ENCODE measurements at places on chromosomes 12 and 14.

DNA sequence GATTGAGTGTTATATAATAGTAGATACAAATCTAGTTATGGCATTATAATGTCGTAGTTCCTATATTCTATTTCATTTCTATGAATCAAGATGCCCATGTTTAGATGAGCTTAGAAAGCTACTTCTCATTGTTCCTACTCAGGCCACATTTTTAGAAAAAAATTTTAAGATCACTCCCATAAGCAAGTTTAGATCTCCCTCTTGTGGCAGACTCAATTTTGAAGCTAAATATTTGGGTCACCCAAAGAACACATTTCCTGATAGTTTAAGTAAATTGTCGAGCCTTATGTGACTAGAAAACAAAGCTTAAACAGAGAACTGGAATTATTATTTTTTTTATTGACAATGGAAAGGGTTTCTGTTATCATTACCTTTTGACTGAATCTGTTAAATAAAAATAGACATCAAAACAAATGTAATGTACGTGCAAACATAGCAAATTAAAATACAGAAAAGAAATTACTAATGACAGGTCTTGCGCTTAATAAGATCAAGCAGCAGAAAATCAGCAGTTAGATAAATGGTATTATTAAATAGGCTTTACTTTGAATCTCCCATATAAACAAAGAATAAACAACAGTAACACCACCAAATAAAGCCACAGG, 180.2 kb downstream of the ACSS3 start:
- DNase-seq, result no peak

DNA sequence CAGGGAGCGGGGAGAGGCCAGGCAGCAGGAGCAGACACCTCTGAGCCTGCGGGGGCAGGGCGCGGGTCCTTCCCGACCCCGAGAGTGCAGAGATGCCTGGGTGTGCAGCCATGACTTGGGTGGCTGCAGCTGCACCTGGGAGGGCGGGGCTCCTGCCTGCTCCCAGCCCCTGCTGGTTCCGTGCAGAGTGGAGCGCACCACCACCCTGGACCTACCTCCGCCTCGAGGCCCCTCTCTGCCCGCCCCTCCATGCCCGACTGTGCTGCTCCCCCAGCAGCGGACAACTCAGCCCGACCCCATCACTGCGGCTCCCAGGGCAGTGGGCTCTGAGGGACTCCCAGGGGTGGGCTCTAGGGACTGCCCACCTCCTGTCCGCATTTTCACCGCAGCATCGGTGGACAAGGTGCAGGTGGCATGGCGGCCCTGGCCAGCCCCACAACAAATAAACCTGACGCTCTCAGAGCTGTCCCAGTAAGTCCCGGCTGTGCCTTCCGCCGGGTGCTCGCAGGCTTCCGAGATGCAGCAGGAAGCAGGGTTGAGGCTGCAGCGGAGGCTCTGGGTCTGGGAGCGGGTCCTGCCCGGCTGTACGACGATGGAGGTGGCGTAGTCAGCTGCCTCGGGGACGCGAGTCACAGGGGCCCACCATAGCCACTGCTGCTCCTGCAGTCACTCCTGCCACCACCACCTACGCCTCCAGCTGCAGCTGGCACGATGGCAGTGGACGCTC, 392.0 kb upstream of the CCDC196 start:
- no peak for DNase-seq

DNA sequence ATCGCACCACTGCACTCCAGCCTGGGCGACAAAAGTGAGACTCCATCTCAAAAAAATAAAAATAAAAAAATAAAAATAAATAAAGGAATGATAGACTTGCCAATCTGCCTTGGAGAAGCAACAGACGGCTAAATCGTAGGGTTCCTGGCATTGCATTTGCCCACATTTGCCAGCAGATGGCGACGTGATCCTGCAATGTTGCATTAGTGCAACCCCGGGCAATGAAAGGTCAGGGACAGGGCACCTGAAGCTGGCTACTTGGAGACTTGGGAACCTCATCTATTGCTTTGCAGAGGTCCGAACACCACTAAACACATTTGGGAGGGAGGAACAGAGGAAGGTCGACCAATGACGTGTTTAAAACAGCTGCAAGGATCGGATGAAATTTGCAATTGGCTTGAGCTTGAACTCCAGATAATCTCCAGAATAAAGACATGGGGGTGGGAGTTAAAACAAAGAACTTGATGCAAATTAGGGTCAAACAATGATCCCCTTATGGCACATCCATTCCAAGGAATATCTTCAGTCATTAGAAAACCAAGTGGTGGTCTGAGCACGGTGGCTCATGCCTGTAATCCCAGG, 34.6 kb downstream of the SPRING1 start:
- peak; percentile 68 for DNase-seq

- DNase-seq, result no peak
Observed at GRCh38 chr14:102218688-102219087, 79.0 kb downstream of the WDR20 start.

DNA sequence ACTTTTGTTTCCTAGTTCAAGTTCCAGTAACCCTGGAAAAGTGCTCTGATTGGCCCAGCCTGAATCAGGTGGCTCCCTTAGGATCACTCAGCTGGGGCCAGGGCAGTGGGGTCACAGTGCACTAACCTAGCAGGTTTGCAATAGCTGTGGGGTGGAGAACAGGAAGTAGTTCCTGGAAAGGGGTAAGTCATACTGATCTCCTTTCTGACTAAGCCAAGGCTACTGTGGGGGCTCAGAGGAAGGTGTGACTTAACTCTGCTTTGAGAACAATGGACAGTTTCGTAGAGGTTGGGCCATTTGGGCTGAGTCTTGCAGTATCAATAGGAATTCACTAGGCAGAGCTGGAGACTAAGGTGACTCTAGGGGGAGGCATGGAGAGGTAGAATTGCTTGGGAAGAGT, 89.4 kb downstream of the KIF26A start:
- no peak for DNase-seq

DNA sequence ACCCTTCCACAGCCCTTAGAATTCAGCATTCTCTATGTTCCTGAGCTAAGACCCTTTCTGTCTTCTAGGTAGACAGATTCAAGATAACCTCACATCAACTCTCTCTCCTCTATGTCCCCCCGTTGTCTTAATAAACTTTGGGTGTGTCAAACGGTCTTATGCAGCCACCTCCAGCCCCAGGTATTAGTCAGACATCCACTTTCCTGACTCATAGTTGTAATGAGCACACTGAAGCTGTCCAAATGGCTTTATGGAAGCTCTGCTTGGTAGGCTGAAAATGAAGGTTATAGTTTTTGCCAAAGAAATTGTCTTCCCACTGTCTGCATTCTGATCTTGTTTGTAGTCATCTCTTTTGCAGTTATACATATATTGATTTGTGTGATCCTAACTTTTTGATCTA, 482.0 kb downstream of the RMST start:
- DNase-seq, result no peak

- no peak for DNase-seq
Observed at GRCh38 chr12:4026517-4026916, 153.3 kb upstream of the PARP11 start.

- DNase-seq, result no peak
Observed at GRCh38 chr12:4441355-4442335, 4.0 kb downstream of the FGF6 start.

DNA sequence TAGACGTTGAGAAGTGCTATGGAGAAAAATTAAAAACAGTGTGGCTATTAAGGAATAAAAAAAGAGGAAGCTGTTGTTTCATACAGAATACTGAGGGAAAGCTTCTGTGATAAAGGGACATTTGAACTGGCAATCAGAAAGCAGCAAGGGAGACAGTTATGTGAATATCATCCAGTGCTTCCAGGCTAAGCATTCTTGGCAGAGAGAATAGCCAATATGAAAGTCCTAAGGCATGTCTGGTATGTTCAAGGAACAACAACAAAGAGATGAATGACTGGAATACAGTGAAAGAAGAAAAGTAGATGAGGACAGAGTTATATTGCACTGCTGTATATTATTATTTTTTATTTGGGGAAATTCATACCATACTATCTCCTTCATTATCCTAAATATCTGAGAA, 23.9 kb downstream of the SCAF11 start:
- DNase-seq, result no peak

- no peak for DNase-seq
Observed at GRCh38 chr12:40989785-40990184, 198.3 kb upstream of the PDZRN4 start.

GRCh38 chr12:61536525-61536924, 723.7 kb upstream of the USP15 start:
- no peak for DNase-seq

DNA sequence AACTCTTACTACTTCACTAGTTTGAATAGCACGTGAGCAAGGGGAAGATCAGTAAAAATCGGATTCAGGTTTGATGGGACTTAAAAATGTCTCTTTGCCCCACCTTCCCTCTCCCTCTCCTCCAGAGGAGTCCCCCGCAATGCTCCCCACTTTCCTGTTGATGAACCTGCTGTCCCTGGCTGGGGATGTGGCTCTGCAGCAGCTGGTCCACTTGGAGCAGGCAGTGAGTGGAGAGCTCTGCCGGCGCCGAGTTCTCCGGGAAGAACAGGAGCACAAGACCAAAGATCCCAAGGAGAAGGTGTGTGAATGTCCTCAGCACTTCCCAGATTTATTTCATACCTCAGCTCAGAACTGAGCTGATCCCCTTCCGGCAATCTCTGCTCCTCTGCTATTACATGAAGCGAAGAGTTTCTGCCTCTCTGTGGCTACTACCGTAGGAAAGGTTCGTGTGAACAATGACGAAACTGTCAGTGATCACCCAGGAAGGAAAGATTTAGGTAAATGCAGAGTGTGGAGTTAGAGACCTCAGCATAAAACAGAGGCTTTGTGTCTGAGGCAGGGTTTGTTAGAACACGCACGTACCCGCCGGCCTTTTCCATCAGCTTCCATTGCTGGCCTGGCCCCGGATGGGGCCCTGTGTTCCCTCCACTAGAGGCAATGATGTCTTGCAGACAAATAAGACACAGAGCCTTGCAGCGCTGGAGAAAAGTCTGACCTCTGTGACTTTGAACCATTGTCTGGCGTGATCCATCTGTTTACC, 7.4 kb upstream of the GAPDH start:
- DNase-seq, result no peak

GRCh38 chr12:103810111-103810510, 30.9 kb downstream of the NT5DC3 start:
- no peak for DNase-seq

DNA sequence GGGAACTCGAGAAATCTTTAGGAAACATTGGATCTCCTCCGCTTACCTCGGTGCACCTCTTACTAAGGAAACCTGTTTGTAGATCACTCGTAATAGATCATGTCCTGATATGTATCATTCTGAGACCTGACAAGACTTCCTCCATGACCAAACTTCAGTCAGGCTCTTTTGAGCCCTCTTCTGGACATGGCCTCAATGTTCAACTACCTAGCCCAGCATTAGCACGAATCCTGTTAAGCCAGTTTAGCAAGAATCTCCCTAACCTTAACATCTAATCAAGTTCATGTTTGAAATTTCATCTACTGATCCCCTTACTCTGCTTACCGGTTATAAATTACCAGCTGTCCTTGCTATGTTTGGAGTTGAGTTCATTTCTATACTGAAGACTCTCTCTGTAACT, 713.9 kb upstream of the USP15 start:
- DNase-seq, result peak; percentile 2

DNA sequence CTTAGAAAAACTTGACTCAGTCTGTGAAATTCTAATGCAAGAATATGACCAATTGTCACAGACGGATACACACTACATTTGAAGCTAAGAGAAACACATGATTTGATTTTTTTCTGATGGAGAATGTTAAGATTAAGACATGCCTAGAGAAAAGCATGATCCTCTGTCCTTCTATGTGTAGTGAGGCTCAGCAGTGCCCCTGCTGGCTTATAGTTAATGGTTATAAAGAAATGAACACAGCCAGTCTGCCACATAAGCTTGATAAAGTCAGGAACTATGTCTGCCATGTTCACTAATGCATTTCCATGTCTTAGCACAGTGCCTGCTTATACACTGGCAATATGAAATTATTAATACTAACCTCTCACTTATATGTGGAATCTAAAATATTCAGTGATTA, 168.1 kb upstream of the DAAM1 start:
- DNase-seq, result no peak

GRCh38 chr12:75747572-75748021, 236.2 kb upstream of the KRR1 start:
- no peak for DNase-seq

DNA sequence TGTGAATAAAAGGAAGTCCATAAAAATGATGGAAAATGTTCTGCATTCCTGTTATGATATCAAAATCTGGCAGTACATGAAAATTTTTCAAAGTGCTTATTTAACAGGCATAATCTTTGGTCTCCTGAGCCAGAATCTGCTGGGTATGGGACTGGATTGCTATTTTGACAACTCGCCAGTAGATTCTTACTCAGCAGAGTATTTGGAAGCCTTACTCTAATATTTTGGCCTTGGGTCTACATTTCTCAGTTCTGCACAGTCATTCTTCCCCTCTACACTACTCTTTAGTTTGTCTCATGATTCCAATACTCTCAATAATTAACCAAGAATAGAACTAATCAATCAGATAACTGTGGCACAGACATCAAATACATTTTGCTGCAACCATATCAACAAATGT, 1.1 kb upstream of the SLCO1B1 start:
- DNase-seq, result no peak

DNA sequence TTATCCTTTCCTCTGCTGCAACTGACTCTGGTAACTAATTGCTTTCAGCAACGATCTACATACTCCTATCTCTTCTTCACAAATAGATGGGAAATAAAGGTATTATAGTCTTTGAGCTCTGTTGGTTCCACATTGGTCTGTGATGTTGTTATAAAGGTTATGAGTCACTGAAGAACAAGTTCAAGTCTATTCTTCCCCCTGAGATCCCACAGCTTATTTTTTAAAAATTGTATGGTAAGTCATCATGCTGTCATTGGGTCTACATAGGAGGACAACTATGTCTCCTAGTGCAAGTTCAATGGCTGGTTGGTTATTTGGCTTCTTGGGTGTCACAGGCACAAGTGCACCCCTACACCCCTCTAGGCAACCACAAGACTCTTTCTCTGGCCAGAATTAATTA, 49.6 kb upstream of the PTCSC3 start:
- no peak for DNase-seq

- DNase-seq, result no peak
Observed at GRCh38 chr12:67690656-67691055, 42.1 kb downstream of the DYRK2 start.

Data from HL-60 (cell line).